ENCODE measurements at places on chromosomes 7 and 10.

DNA sequence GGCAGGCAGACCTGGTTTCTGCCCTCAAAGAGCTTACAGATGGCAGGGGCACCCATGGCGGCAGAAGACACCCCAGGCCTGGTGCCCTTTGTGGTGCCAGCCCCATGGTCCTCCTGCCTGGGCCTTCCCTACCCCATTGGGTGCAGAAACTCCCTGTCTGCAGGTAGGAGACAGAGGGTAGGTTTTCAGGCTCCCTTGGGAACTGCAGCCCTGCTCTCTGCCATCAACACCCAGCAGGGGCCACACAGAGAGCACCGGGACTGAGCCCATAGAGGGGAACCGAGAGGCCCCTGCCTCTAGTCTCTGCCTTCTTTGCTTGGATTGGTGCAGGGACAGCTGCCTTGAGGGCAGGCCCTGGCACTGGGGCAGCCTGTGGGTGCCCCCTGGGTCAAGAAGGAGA lies 52.6 kb downstream of the GTF2IRD1 start:
- DNase-seq, result no peak

DNA sequence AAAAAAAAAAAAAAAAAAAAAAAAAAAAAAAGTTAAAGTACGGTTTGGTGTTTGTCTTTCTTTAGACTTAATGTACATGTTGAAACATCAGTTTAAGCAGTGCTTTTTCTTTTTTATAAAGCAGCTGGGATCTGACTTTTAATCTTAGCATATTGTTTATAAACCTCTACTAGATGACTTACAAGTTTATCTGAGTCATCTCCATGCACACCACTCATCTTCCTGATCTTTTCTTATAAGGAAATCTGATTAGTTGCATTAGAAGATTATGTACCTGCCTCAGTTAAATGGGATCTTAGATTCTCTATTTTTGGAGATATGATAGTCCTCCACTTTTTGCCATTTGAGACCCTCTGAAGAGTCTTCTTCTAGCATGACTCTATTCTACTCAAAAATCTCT lies 391.9 kb upstream of the LRGUK start:
- no peak for DNase-seq

- DNase-seq, result no peak
Observed at GRCh38 chr10:71780156-71780555, 6.8 kb upstream of the VSIR start.

- DNase-seq, result no peak
Observed at GRCh38 chr7:55022002-55022985, 3.5 kb downstream of the EGFR start.

GRCh38 chr7:37494926-37495325 lies 46.3 kb upstream of the ELMO1 start:
- DNase-seq, result no peak

- DNase-seq, result no peak
Observed at GRCh38 chr10:112722758-112723157, 227.3 kb upstream of the TCF7L2 start.

DNA sequence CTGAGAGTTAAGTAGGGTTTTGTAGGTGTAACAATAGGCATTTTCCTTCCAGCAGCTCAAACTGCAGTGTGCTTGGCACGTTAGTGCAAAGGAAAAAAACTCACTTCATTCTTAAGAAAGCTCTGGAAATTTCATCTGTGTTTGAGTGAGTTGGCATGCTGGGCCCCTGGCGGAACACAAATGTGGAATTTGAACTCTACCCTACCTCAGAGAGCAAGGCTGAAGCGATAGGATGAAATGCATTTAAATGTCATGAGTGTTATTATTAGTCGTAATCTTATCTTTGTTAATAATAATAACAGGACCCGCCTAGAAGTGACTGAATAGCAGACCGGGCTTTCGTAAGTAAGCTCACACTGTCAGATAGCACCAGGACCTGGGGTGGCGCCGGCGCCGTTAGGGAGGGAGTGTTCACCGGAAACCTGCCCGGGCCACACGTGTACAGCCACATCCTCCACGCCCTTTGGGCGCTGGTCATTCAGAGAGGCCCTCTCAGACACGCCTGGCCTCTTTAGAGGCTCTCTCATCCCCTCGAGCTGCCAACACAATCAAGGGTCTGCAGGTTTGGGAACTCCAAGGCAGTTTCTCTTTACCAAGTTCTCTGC lies 63.5 kb downstream of the GRK5 start:
- peak; percentile 35 for DNase-seq

GRCh38 chr7:125074141-125074540 lies 144.5 kb upstream of the POT1 start:
- DNase-seq, result no peak

DNA sequence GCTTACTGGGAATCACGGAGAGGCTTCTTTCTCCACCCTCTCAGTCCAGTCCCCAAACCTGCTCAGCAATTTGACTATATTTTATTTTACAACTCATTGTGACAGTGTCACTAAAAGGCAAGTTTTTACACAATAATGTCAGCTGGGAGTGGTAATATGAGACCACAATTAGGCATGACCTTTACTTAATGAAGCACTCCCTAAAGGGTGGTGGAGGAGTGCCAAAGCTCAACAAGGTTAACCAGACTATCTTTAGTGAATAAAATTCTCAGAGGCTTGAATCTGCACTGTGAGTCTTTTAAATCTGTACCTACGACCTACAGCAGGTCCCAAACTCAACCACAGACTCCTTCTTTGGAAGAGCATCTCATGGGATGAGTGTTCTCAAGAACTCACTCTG lies 215.6 kb downstream of the TAX1BP1 start:
- DNase-seq, result no peak

- no peak for DNase-seq
Observed at GRCh38 chr7:48971173-48971572, 46.8 kb downstream of the CDC14C start.

DNA sequence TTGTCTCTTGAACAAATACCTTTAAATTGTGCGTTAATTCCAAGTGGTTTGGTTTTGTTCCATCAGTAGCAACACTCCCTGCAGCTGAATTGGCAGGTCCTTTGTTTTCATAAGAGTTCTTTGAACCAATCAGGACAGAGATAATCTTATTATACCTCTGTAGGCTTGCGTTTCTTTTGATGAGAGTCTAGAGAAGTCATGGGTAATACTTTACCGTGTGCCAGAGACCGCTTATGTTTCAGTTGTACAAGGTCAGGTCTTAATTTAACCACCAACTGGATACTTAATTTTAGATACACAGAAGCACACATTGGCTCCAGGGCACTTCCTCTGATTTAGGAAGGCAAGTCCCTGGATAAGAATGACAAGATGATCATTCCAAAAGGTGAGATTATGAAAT lies at the start of gene ASB15:
TSS of gene ASB15 (plus strand) at position 292 of the 400 bp plus-strand sequence. CDS start 12,682 bp downstream, outside the sequence.
- no peak for DNase-seq

DNA sequence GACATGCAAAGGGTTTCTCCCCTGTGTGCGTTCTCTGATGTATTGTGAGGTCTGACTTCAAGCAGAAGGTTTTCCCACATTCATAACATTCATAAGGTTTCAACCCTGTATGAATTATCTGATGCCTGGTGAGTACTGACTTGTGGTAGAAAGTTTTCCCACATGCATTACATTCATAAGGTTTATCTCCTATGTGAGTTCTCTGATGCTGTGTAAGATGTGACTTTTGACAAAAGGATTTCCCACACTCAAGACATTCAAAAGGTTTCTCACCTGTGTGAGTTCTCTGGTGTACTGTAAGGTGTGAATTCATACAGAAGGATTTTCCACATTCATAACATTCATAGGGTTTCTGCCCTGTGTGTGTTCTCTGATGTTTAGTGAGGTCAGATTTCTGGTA lies 45.1 kb downstream of the ZNF33B start:
- no peak for DNase-seq

DNA sequence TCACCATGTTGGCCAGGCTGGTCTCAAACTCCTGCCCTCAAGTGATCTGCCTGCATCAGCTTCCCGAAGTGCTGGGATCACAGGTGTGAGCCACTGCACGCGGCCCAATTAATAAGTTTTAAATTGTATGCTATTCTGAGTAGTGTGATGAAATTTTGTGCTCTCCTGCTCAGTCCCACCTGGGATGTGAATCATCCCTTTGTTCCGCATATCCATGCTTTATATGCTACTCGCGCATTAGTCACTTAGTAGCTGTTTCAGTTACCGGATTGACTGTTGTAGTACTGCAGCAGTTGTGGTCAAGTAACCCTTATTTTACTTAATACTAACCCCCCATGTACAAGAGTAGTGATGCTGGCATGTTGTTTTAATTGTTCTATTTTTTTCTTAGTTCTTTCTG lies 47.3 kb upstream of the OIT3 start:
- DNase-seq, result no peak

DNA sequence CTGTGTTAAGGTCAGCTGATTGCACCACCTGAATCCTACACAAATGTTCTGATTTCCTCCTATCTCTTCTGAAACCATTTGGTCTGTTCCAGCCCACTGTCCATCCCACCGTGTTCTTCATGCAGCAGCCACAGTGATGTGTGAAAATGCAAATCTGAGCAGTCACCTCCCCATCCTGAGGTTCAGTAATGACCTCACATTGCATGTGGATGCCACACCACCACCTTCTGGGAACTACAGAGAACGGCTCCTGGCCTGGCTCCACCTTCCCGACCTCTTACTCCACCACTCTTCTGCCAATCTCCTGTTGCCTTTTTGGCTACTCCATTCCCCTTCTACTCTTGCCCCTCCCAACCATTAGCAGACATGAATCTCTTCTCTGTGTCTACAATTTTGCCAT lies 244.4 kb downstream of the TNS3 start:
- DNase-seq, result no peak

DNA sequence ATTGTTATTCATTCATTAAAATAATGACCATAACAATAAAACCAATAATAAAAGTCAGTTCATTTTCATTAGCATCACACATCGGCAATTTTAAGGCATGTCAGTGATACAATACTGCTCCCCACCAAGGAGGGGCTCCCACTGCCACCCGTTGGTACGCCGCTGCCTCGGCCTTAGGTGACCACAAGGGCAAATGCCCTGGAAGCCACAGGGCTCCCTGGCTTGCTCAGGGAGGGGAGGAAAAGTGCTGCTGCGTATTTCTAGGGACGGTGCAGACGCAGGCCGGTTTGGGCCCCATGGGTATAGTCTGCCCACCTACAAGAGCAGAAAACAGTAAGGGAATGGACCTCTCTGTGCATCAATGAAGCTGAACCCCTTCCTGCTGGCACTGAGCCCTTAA lies 85.1 kb downstream of the SLIT1 start:
- DNase-seq, result no peak

DNA sequence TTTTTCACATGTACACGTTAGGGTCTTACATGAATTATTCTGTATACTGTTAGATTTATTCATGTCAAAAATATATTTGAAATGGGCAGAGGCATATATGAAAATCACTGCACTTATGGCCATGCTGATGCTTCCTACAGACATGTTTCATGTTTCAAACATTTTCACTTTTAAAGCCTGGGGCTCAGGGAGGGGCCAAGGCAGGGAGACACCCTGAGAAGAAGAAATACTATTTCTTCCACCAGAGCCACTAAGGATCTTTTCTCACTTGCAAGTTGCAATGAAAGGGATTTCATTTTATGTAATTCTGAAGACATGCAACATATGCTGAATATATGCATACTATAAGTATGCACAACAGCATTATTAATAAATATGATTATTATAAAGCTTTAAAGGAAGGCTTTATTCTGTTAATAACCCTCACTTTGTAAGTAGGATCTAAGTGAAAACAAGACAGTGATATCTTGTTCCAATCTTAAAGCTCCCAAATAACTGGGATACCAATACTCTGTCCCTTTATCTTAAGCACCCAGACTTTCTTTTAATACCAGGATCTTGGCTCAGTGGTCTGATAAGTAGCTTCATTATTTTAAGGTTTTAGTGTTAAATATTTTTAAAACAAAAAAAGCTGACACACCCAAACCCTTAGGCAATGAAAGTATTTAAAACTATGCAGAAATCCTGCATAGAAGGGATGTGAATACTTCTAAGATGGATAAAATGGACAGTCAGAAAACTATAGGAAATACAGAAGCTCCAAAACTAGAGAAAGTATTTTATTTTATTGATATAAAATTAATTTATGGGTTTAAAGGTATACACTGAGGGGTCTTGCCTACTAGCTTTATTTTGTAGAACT lies 148.0 kb downstream of the SNX13 start:
- no peak for DNase-seq
